ENCODE measurements at places on chromosomes 11 and 22.

DNA sequence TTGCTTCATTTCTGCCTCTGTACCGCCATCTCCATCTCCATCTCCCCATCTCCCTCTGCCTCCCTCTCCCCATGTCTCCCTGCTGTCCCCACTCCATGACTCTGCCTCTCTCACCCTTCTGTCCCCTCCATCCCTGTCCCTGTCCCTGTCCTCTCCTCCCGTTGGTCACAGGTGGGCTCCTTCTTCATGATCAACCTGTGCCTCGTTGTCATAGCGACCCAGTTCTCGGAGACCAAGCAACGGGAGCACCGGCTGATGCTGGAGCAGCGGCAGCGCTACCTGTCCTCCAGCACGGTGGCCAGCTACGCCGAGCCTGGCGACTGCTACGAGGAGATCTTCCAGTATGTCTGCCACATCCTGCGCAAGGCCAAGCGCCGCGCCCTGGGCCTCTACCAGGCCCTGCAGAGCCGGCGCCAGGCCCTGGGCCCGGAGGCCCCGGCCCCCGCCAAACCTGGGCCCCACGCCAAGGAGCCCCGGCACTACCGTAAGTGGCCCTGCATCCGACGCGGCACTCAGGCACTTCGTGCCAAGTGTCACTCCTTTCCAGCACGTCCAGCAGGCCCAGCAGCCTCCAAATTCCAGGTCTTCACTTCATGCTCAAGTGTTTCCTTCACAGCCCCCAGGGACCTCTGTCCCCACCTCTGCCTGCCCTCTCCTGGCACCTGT is 76.0 kb downstream of the CACNA1I start:
- no peak for DNase-seq

DNA sequence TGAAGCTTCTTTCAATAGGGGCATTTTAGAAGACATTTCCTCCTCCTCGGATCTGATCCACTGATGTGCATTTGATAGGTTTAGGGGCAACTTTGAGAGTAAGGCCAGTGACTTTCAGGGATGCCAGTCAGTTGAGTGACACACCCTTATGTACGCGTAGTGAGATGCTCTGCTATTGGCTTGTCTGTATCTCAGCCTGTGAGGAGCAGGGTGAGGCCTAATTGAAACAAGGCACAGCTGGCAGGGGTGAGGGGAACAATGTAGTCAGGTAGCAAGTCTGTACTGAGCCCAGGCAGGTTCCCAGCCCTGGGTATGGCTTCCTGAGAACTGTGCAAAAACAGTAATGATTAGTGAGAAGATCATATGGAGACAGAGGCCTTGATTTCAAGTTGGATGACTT is 61.5 kb downstream of the STIM1 start:
- no peak for DNase-seq

- DNase-seq: no peak
Measured at GRCh38 chr11:110160016-110160415, 66.8 kb downstream of the ZC3H12C start.

DNA sequence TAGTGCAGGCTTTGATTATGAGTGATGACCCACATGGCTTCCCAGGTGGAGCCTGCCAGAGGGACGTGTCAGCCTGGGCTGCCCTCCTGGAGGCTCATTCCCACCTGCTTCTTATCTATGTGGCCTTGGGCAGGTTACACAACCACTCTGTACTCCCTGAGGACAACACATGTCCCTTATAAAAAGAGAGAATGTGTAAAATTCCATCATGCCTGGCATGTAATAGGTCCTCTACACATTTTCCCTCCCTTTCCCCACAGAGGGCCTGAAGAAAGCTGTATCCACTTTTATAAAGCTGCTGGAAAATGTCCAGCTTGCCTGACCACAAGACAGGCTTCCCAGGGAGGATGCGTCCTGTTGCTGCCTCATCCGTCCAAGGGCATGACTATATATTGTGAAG is 55.0 kb upstream of the VSTM5 start:
- DNase-seq: no peak

- DNase-seq: peak; percentile 72
Measured at GRCh38 chr22:41857155-41857859, 24.4 kb downstream of the SREBF2 start.

- no peak for DNase-seq
Measured at GRCh38 chr11:74325649-74326645, 14.5 kb upstream of the P4HA3 start.

DNA sequence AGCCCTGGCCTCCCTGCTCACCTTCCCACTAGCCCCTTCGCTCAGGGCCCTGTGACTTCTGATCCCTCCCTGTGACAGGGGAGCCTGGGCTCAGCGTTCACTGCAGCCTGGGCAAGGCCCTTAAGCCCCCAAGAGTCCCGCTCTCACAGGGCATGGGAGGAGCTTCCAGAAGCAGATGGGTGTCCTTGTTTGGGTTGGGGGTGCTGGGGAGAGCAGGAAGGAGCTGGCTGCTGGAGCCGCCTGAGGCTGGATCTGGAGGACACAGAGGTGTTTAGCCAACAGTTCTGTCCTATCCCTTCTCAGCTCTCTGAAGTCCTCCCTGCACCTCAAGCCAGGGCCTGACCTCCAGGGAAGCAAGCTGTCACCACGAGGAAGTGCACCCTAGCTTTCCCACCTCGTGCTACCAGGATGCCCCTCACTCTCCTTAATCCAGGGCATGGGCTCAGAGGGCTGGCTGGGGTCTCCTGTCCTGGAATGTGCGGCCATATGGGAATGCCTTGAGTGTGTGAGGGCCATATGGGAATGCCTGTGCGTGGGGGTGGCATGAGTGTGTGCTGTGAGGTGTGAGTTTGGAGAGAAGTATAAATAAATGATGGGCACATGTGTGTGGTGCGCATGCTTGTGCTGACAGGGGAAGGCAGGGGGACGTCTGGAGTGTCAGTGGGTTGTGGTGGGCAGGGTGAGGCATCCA is 25.0 kb upstream of the TUB start:
- DNase-seq: no peak

DNA sequence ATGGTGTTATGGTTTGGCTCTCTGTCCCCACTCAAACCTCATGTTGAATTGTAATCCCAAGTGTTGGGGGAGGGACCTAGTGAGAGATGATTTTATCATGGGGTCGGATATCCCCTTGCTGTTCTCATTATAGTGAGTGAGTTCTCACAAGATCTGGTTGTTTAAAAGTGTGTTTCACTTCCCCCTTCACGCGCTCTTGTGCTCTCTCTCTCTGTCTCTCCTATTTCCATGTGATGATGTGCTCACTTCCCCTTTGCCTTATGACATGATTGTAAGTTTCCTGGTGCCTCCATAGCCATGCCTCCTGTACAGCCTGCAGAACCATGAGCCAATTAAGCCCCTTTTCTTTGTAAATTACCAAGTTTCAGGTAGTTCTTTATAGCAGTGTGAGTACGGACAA is 765.1 kb downstream of the KCNA4 start:
- no peak for DNase-seq

GRCh38 chr11:75280227-75280701 is 39.7 kb downstream of the TPBGL start:
- peak; percentile 94 for DNase-seq

DNA sequence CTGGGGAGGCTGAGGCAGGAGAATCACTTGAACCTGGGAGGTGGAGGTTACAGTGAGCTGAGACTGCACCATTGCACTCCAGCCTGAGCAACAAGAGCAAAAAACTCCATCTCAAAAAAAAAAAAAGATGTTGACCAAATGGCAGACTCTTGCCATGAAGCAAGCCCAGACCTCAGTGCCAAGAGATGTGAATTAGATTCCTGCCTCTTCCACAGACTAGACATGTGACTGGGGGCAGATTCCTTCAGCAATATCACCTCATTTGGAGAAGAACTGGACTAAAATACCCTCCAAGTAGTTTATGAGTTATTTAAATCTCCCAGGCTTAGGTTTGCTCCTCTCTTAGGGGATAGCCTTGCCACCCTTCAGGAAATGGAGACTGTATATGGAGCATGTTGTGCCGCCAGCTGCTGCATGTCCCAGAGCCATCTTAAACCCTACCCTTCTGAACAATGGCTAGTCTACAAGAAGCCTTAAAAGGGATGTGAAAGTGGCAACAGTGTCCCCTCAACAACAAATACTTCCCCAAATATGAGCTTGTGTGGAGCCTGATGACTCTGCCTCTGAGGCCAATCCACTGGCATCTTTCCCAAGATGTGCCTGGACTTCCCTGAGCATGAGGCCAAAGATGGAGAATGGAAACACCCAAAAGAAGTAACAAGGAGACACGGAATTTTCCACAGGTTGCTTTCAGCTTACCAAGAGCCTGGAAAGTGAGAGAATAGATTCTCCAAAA is 763 bp upstream of the MS4A7 start:
- no peak for DNase-seq

DNA sequence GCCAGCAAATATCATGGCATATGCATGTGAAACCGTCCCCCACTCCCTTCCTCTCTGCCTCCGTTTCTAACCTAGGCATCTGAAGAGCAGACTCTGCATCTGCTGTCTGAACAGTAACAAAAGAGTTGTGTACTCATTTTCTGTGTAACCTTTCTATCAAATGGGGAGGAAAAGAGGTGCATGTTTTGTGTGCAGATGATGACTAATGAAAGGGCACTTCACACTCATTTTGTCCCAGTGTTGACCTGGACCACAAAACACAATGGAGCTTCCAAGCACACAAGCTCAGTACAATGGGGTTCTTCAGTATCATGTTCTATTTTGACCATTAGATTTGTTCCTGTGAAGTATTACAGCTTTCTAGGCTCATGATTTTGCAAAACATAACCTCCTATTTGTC is 13.0 kb downstream of the JHY start:
- DNase-seq: no peak

GRCh38 chr11:776561-777287 is 563 bp downstream of the GATD1 start:
- DNase-seq: peak; percentile 97

DNA sequence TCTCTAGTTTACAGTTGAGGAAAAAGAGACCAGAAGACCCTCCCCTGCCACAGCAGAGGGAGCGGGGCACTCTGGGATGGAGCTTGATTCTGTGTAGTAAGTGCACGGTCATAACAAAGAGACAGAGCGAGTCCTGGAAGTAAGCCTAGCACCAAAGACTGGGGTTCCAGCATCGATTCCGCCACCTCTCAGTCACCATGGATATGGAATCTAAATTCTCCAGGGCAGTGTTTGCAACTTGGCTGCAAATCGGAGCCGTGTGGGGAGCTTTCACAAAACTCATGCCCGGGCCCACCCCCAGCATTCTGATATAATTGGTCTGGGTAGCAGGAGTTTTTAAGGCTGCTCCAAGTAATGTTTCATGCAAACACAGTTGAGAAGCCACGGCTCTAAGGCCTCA is 129.5 kb upstream of the OPCML start:
- no peak for DNase-seq

DNA sequence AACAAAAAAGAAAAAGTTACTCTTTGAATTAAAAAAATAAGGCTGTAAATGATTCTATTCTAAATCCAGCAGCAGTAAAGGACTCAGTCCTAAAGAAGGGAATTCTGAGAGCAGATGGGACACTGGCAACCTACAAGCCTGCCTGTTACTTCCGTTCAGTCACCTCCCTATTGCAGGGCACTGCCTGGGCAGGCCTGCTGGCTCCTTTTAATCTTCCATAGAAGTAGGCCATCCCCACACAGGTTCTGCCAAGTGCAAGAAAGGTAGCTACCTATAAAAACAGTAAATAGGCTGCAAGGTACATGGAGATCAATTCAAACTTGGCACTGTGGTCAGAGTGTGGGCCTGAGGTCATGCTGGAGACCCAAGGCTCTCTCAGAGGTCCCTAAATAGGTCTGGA is 136.4 kb downstream of the TRIM44 start:
- no peak for DNase-seq

DNA sequence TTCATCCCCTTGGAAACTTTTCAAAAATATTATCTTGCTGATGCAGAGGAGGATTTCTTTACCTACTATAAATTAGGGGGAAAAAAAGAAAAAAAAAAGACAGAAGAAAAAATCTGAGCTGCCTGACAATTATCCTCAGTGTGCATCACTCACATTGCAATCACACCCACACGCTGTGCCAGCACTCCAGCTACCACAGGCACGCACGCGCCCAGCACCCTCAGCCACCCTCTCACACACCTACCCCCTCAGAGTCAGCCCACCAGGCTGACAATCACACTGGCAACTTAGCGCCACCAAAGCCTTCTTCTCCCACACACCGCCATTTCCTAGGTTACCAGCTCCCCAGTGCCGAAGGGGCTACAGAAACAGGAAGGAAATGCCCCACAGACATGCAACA is 236.1 kb downstream of the KCNA4 start:
- no peak for DNase-seq

- peak; percentile 67 for DNase-seq
Measured at GRCh38 chr11:75562836-75563484, 907 bp downstream of the SERPINH1 start.

GRCh38 chr11:18722293-18722637 is 3.7 kb downstream of the IGSF22 start:
- DNase-seq: no peak

GRCh38 chr11:79507706-79508105 is 66.9 kb upstream of the TENM4 start:
- no peak for DNase-seq

DNA sequence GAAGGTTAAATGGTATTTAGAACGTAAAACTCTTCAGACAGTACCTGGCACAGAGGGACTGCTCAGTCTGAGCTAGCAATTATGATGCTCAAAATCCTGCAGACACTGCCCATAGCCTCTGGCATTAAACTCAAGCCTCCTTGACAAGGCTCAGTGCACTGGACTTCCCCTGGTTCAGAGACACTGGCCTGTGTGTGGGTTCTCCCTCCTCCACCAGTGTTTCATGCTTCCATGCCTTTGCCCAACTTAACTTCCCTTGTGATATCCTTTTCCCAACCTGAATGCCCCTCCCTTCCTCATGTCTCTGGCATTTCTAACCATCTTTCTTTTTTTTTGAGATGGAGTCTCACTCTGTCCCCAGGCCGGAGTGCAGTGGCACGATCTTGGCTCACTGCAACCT is 9.1 kb downstream of the LTBP3 start:
- no peak for DNase-seq

DNA sequence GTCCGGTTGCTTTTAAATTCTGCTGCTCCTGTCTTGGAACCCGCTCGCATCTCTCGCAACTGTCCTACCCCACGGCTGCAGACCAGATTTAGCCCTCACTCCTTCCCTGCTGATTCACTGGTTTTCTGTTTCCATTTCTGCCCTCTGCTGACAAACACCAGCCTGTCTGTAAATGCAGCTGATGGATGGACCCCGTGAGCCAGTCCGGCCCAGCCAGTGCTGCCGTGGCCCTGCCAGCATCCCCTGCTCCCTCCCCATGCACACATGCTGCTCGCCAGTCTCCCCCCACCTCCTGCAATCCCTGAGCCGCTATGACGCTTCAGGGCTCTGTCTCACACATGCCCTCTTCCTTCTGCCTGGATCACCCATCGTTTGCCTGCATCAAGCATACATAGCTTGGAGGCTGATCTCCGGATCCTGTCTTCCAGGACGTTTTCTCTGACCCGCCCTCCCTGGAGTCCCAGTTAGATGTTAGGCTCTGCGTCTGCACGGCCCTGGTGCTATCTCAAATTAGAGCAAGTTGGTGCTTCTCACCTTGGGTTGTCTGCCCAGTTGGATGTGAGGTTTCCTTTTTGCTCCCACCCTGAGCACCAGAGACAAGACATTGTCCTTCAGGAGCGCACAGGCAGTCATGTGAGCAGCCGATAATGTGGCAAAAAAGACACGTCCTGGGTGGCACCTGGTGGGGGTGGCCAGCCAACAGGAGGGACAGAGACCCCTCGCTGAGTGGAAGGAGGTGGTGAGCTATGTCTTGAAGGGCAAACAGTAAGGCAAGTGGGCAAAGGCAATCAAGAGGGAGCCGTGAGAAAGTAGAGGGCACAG is 4.3 kb upstream of the ACR start:
- no peak for DNase-seq

- DNase-seq: no peak
Measured at GRCh38 chr11:86673872-86674750, 1.7 kb upstream of the ME3 start.

GRCh38 chr11:130587658-130588057 is 139.2 kb downstream of the ADAMTS15 start:
- no peak for DNase-seq
